Immature natural killer cell (primary cell): ENCODE measurements at places on chromosomes 7 and 10.
A peak's percentile ranks its signal among the peaks of the same experiment; 100 is the strongest.

GRCh38 chr10:70137135-70137534, 4.5 kb upstream of the AIFM2 start:
- no peak overlapping the region for H3K27ac ChIP-seq
- no peaks in the 10 kb centered on the region for H3K36me3 ChIP-seq
- peaks cover 22% of the 10 kb centered on the region for H3K4me1 ChIP-seq
- H3K4me3 ChIP-seq = no peak overlapping the region
- peaks cover 6% of the 10 kb centered on the region for H3K27me3 ChIP-seq
- DNase-seq = no peak

- DNase-seq = no peak
- no peak overlapping the region for H3K27ac ChIP-seq
- no peaks in the 10 kb centered on the region for H3K36me3 ChIP-seq
- peaks cover 16% of the 10 kb centered on the region for H3K27me3 ChIP-seq
- peaks cover 3% of the 10 kb centered on the region for H3K4me1 ChIP-seq
Measured at GRCh38 chr7:1758859-1759521, 88.9 kb downstream of the ELFN1 start.

- H3K4me1 ChIP-seq = no peaks in the 10 kb centered on the region
- H3K27me3 ChIP-seq = no peaks in the 10 kb centered on the region
- no peak overlapping the region for H3K4me3 ChIP-seq
- no peaks in the 10 kb centered on the region for H3K36me3 ChIP-seq
Measured at GRCh38 chr7:19015098-19015497, 102.3 kb downstream of the TWIST1 start.

- no peak overlapping the region for H3K27ac ChIP-seq
- H3K4me1 ChIP-seq = no peaks in the 10 kb centered on the region
- no peak overlapping the region for H3K4me3 ChIP-seq
- no peaks in the 10 kb centered on the region for H3K36me3 ChIP-seq
- no peaks in the 10 kb centered on the region for H3K27me3 ChIP-seq
Measured at GRCh38 chr10:124016804-124017375, 76.5 kb downstream of the CHST15 start.

GRCh38 chr10:69492091-69492745, 41.0 kb downstream of the TSPAN15 start:
- no peak for DNase-seq
- no peaks in the 10 kb centered on the region for H3K4me1 ChIP-seq
- no peak overlapping the region for H3K27ac ChIP-seq
- H3K36me3 ChIP-seq = peaks cover 10% of the 10 kb centered on the region
- H3K4me3 ChIP-seq = no peak overlapping the region

DNA sequence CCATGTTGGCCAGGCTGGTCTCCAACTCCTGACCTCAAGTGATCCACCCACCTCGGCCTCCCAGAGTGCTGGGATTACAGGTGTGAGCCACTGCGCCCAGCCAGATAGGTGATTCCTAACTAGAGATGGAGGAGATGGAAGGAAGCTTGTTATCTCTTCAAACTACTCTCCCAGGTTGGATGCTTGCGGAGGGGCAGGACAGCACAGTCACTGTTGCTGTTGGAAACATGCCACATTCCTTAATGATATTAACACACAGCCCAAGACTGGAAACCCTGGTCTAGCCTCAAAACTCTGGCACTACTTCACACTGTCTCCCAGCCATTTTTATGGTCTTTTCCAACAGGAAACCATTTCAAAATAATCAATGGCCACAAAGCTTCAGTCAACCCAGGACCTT, 468.8 kb upstream of the NRP1 start:
- no peak overlapping the region for H3K27ac ChIP-seq
- peaks cover 8% of the 10 kb centered on the region for H3K4me1 ChIP-seq
- H3K36me3 ChIP-seq = no peaks in the 10 kb centered on the region

DNA sequence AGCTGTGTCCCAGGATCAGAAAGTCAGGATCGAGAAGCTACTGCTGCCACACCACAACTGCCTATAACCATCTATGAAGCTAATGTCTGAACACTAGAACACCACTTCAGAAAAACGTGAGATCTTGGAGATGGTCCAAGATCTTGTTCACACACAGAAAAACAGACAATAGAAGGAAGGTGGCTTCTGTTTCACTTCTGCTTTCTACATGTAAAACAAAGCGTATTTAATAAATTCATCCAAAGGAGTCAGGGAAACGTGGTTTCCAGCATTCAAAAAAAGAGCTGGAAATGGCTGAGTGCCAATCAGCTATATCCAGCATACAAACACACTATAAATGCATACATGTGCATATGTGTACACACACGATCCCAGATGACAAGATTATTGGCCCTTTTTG, 70.2 kb upstream of the CCDC71L start:
- peak overlapping the region; percentile 22 for H3K27ac ChIP-seq
- no peak for DNase-seq
- H3K27me3 ChIP-seq = no peaks in the 10 kb centered on the region
- H3K36me3 ChIP-seq = no peaks in the 10 kb centered on the region
- H3K4me1 ChIP-seq = peaks cover 24% of the 10 kb centered on the region
- no peak overlapping the region for H3K4me3 ChIP-seq

- H3K36me3 ChIP-seq = no peaks in the 10 kb centered on the region
- H3K4me1 ChIP-seq = no peaks in the 10 kb centered on the region
- H3K4me3 ChIP-seq = no peak overlapping the region
- H3K27me3 ChIP-seq = peaks cover 2% of the 10 kb centered on the region
- no peak overlapping the region for H3K27ac ChIP-seq
Measured at GRCh38 chr7:8514781-8515519, 81.5 kb downstream of the NXPH1 start.

DNA sequence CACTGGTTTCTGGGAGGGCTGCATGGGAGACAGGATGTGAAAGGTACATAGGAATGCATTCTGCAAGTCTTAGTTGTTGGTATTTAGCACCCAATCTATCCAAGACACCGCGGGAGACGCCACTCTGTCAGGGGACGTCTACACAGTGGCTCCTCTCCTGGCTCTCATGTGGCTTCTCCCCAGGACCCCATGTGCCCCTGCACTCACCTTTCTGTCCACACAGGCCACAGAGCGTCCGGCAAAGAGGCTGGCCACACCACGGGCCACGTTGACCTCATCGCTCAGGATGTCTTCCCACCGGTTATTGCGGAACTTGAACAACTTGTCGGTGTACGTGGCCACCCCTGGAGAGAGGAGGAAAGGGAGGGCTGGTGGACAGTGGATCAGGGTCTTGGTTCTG, 73.4 kb downstream of the GOLGA7B start:
- no peaks in the 10 kb centered on the region for H3K4me1 ChIP-seq
- peaks cover 4% of the 10 kb centered on the region for H3K27me3 ChIP-seq
- H3K36me3 ChIP-seq = no peaks in the 10 kb centered on the region
- no peak overlapping the region for H3K27ac ChIP-seq

GRCh38 chr7:34320926-34321661, 336.9 kb upstream of the NPSR1 start:
- H3K4me3 ChIP-seq = peak overlapping the region; percentile 51
- peak; percentile 2 for DNase-seq
- H3K4me1 ChIP-seq = peaks cover 6% of the 10 kb centered on the region
- no peak overlapping the region for H3K27ac ChIP-seq
- H3K27me3 ChIP-seq = peaks cover 8% of the 10 kb centered on the region
- no peaks in the 10 kb centered on the region for H3K36me3 ChIP-seq

DNA sequence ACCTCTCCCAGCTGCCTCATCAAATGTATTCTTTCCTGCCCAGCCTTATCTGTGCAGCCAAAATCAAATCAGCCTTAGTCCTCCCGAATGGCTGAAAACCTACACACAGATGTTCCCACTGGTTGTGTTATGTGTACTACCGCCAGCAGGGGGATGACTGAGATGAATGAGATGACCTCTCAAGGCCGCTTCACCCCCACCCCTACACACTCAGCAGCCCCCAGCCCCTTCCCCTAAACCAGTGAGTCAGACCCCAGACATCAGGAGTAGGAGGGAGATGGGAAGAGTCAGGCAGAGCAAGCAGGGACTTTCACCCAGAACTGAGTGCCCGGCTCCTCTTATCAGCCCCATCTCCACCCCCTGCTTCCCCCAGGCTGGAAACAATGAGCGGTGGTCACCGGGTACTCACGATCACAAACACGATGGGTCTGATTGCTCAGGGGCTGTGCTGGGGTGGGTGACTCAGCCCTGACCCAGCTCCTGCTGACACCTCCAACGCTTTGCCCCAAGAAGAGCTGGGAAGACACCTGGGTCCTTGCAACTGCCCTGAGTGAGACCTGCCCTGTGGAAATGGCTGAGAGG, 6.5 kb upstream of the C10orf105 start:
- H3K27me3 ChIP-seq = peaks cover 5% of the 10 kb centered on the region
- H3K27ac ChIP-seq = peak overlapping the region; percentile 95
- H3K4me3 ChIP-seq = peak overlapping the region; percentile 84

- no peak overlapping the region for H3K4me3 ChIP-seq
- peaks cover 4% of the 10 kb centered on the region for H3K27me3 ChIP-seq
- DNase-seq = no peak
- no peaks in the 10 kb centered on the region for H3K4me1 ChIP-seq
- H3K27ac ChIP-seq = no peak overlapping the region
- no peaks in the 10 kb centered on the region for H3K36me3 ChIP-seq
Measured at GRCh38 chr10:93595378-93596161, 5.5 kb downstream of the RBP4 start.

DNA sequence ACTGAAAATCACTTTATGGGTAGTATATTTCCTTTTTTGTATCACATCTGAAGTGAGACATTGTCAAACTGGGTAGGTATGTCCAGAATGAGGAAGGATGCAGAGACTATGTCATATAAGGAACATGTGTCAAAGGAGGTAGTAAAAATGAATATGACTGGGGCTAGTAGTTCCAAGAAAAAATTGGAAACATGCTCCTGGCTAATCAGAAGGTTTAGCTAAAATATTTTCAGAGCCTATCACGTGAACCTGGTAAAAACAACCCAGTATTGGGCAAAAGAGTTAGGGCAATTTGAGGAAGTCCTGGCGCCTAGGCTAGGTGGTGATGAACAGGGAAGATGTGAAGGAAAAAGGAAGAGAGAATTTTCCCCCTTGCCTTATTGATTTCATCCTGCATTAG, 26.4 kb downstream of the ENTPD1 start:
- peaks cover 2% of the 10 kb centered on the region for H3K27me3 ChIP-seq
- no peak overlapping the region for H3K4me3 ChIP-seq
- DNase-seq = no peak

- DNase-seq = no peak
- H3K4me3 ChIP-seq = no peak overlapping the region
- peak overlapping the region; percentile 17 for H3K27ac ChIP-seq
Measured at GRCh38 chr7:139118234-139118804, 8.8 kb upstream of the ZC3HAV1 start.

DNA sequence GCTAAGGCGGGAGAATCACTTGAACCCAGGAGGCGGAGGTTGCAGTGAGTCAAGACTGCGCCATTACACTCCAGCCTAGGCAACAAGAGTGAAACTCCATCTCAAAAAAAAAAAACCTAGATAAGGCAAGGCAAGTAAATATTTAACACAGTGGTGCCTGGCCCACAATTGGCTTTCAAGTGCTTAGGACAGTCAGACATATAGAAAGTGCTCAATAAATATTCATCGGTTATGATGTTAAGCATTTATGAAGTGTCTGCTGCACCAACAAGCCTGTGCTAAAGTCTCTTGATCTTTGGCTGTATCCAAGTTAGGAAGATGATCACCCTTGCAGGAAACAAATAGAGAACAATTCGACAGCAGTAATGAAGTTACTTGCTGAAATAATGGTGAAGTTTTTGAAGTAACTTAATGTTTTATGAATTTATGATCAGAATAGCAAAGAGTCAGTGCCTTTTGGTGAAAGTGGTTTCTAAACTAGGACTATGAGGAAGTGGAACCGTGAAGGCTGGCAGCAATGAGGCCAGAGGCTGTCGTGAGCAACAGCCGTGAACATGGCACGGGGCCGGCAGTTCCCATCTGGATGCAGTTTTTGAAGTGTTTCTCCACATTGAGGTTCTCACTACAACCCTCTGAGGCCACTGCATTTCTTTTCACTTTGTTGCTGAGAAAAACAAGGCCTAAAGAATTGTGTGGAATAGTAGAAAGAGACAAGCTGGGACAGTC, 48.1 kb upstream of the GATA3 start:
- no peaks in the 10 kb centered on the region for H3K4me1 ChIP-seq
- no peak for DNase-seq
- H3K4me3 ChIP-seq = no peak overlapping the region
- H3K36me3 ChIP-seq = peaks cover 47% of the 10 kb centered on the region
- no peak overlapping the region for H3K27ac ChIP-seq

DNA sequence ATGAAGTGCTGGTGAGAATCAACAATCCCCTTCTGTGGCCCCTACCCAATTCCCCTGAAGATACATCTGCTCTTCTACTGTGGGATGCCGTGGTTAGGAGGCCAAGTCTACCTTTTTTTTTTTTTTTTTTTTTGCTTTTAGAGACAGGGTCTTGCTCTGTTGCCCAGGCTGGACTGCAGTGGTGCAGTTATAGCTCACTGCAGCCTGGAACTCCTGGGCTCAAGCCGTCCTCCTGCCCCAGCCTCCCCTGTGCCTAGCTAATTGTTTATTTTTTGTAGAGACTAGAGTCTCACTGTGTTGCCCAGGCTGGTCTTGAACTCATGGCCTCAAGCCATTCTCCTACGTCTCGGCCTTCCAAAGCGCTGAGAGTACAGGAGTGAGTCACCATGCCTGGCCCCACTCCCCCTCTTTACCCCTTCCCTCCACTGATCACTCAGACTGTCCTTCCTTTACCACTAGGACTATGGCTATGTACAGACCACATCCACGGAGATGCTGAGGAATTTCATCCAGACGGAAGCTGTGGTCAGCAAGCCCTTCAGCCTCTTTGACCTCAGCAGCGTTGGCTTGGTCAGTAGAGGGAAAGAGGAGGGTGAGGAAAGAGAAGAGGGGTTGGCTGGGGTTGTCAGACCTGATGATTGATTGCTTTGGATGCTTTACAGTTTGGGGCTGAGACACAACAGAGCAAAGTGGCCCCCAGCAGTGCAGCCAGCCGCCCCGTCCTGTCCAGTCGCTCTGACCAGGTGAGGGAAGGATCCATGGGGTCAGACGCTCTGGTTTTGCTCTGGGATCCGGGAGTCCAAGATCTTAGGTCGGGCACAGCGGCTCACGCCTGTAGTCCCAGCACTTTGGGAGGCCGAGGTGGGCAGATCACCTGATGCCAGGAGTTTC, 1.8 kb downstream of the AP4M1 start:
- H3K4me3 ChIP-seq = peak overlapping the region; percentile 82
- peak overlapping the region; percentile 84 for H3K27ac ChIP-seq
- H3K4me1 ChIP-seq = peaks cover 34% of the 10 kb centered on the region
- H3K36me3 ChIP-seq = peaks cover 19% of the 10 kb centered on the region

GRCh38 chr7:130290745-130291144, 2.2 kb upstream of the CPA4 start:
- no peaks in the 10 kb centered on the region for H3K4me1 ChIP-seq
- H3K36me3 ChIP-seq = no peaks in the 10 kb centered on the region
- no peak overlapping the region for H3K4me3 ChIP-seq
- no peak overlapping the region for H3K27ac ChIP-seq
- DNase-seq = no peak

GRCh38 chr10:132521041-132521465, 16.5 kb upstream of the INPP5A start:
- no peak for DNase-seq
- no peak overlapping the region for H3K27ac ChIP-seq
- no peak overlapping the region for H3K4me3 ChIP-seq
- H3K27me3 ChIP-seq = no peaks in the 10 kb centered on the region

- H3K36me3 ChIP-seq = peaks cover 8% of the 10 kb centered on the region
- H3K4me3 ChIP-seq = peak overlapping the region; percentile 31
- peak overlapping the region; percentile 44 for H3K27ac ChIP-seq
Measured at GRCh38 chr7:37825038-37825437, 23.4 kb upstream of the NME8 start.
